ENCODE measurements at places on chromosomes 6 and 20. TPM values are rescaled to one million over a fixed set of nuclear protein-coding genes. Genes with fewer than 3 reads are reported as not detected.

CYB5R4 gene
- total RNA-seq: 4.1 TPM

- no peak overlapping the region for H3K4me3 ChIP-seq
- H3K4me1 ChIP-seq: peaks cover 49% of the 10 kb centered on the region
- H3K36me3 ChIP-seq: peaks cover 27% of the 10 kb centered on the region
- peak; percentile 71 for DNase-seq
- no peaks in the 10 kb centered on the region for H3K27me3 ChIP-seq
Measured at GRCh38 chr20:17654649-17655285, 27.3 kb downstream of the RRBP1 start.

GRCh38 chr20:51418137-51418529 lies 124.4 kb downstream of the NFATC2 start:
- no peaks in the 10 kb centered on the region for H3K27me3 ChIP-seq
- H3K4me1 ChIP-seq: no peaks in the 10 kb centered on the region
- DNase-seq: no peak

DDO gene
- not detected for total RNA-seq

CD109 gene
- 68.6 TPM for total RNA-seq

WDR46 gene
- total RNA-seq: 64.4 TPM

- no peak overlapping the region for H3K4me3 ChIP-seq
- DNase-seq: no peak
- H3K27ac ChIP-seq: no peak overlapping the region
- H3K27me3 ChIP-seq: no peaks in the 10 kb centered on the region
- H3K4me1 ChIP-seq: no peaks in the 10 kb centered on the region
- H3K36me3 ChIP-seq: peaks cover 5% of the 10 kb centered on the region
Measured at GRCh38 chr6:157163434-157164159, 159.7 kb downstream of the TMEM242 start.

CENPQ gene
- total RNA-seq: 10.8 TPM

SLC22A3 gene
- total RNA-seq: not detected

TBC1D32 gene
- total RNA-seq: 14.2 TPM

DUSP22 gene
- 14.9 TPM for total RNA-seq

DNA sequence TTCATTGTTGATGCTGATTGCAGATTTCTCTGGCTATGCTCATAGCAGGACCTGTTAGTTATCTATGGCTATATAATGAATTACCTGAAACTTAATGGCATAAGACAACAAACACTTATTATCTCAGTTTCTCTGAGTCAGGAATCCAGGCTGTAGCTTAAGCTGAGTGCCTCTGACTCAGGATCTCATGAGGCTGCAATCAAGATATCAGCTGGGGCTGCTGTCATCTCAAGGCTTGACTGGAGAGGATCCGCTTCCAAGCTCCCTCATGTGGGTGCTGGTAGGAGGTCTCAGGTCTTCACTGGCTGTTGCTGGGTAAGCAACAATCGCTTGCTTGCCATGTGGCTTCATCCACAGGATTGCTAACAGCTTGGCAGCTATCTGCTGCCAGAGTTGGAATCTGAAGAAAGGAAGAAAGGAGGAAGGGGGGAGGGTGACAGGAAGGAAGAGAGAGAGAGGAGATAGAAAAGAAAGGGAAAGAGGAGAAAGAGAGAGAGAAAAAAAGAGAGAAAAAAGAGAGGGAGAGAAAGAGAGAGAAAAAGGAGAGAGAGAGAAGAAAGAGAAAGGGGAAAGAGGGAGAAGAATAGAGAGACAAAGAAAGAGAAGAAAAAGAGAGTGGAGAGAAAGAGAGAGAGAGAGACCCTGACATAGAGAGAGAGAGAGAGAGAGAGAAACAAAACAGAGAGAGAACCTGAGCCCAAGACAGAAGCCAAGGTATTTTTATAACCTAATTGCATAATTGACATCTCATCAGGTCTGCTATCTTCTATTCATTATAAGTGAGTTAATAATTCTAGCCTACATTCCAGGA lies 579.0 kb upstream of the BTBD3 start:
- H3K36me3 ChIP-seq: no peaks in the 10 kb centered on the region
- no peak overlapping the region for H3K4me3 ChIP-seq
- no peak overlapping the region for H3K27ac ChIP-seq
- H3K4me1 ChIP-seq: no peaks in the 10 kb centered on the region

TMEM170B gene
- 0.54 TPM for total RNA-seq

GRCh38 chr6:125074120-125074519 lies 79.5 kb upstream of the TPD52L1 start:
- H3K4me1 ChIP-seq: no peaks in the 10 kb centered on the region
- no peak overlapping the region for H3K4me3 ChIP-seq
- no peak for DNase-seq
- H3K27me3 ChIP-seq: no peaks in the 10 kb centered on the region

MOG gene
- total RNA-seq: not detected

LAMA2 gene
- 31.1 TPM for total RNA-seq

DNA sequence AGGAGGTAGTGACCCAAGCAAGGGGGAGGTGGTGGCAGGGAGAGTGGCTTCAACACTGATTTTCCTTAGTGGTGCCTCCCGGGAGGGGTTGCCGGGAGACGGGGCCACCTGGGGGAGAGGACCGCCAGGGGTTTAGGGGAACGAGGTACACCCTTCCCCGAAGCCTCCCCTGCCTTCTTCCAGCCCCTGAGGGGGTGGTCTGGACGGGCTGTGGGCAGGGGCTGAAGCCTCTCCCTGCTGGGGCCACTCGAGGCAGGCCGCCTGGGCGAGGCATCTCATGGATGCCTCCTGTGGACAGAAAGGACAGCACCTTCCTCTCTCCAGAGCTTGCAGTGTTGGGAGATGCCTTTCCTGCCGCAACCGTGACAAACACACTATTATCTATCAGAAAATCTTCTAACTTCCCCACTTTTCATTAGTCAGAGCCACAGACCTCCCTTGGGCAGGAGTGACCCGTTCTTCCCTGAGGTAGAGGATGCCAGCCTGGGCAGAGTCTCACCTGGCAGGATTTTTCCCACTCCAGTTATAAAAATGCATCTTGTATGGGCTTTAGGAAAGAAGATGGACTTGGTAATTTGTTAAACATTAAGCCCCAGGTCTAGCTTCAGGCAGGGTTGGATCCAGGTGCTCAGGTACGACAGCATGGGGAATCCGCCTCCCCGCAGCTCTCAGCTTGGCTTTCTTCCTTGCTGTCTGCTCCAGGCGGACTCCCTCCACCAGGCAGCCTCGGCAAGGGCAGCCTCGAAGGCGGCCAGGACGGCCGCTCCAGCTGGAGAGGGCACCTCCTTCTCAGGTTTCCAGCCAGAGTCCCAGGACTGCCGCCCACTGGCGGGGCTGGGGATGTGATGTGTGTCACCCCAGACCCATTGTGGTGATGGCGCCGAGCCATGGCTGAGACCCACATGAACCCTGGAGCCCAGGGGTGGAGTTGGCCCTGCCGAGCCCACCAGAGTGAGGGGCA lies 11.0 kb downstream of the HRH3 start:
- peak; percentile 33 for DNase-seq
- H3K27me3 ChIP-seq: no peaks in the 10 kb centered on the region
- no peak overlapping the region for H3K4me3 ChIP-seq
- H3K36me3 ChIP-seq: no peaks in the 10 kb centered on the region
- H3K27ac ChIP-seq: no peak overlapping the region
- no peaks in the 10 kb centered on the region for H3K4me1 ChIP-seq

DNA sequence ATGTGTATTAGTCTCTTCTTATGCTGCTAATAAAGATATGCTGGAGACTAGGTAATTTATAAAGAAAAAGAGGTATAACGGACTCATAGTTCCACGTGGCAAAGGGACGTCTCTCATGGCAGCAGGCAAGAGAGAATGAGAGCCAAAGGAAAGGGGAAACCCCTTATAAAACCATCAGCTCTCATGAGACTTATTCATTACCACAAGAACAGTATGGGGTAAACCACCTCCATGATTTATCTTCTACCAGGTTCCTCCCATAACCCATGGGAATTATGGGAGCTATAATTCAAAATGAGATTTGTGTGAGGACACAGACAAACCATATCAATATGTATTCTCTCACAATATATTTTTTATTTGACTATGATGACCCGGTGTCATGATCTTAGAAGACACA lies 109.1 kb downstream of the UTRN start:
- DNase-seq: no peak
- no peak overlapping the region for H3K4me3 ChIP-seq
- no peak overlapping the region for H3K27ac ChIP-seq
- no peaks in the 10 kb centered on the region for H3K27me3 ChIP-seq
- H3K4me1 ChIP-seq: peaks cover 10% of the 10 kb centered on the region

GRCh38 chr20:59564171-59564570 lies 40.2 kb upstream of the PHACTR3 start:
- H3K4me1 ChIP-seq: no peaks in the 10 kb centered on the region
- no peak overlapping the region for H3K4me3 ChIP-seq
- H3K27me3 ChIP-seq: peaks cover 26% of the 10 kb centered on the region
- DNase-seq: no peak
- H3K36me3 ChIP-seq: no peaks in the 10 kb centered on the region
- H3K27ac ChIP-seq: no peak overlapping the region

DNA sequence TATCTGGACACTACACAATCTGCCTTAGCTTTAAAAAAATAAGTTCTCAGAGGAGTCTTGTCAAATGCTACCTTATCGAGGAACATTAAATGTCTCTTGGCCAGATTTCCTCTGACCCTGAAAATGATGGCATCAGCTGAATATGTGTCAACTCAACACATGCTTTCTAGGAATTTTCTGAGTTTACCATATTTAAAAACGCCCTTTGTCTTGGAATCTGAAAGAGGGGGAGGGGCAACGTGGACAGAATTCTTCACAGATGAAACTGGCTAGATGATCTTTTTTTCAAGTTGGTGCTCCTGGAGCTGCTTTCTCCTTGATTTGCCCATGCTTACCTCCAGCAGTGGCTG lies 5.1 kb downstream of the SOX4 start:
- no peak overlapping the region for H3K27ac ChIP-seq
- DNase-seq: peak; percentile 30
- no peaks in the 10 kb centered on the region for H3K36me3 ChIP-seq
- peaks cover 10% of the 10 kb centered on the region for H3K4me1 ChIP-seq
- H3K4me3 ChIP-seq: peak overlapping the region; percentile 88
- no peaks in the 10 kb centered on the region for H3K27me3 ChIP-seq

DNA sequence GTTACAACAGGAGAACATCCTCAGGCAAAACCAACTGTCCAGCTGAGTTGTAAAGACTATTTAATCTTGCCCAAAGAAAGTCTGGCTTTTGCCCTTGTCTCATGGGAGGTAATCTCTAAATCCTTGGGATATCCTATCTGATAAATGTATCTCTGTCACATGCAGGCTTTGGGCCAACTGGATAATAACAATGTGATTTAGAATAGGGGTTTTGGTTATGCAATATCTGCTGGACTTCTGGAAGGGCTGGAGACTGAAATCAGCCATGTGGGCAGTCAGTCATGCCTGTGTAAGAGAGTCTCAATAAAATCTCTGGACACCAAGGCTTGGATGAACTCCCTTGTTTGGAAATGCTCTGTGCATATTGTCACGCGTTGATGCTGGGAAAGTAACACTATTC lies 56.3 kb upstream of the PRL start:
- no peaks in the 10 kb centered on the region for H3K36me3 ChIP-seq
- DNase-seq: no peak
- no peaks in the 10 kb centered on the region for H3K4me1 ChIP-seq

HLA-DOA gene
- not detected for total RNA-seq

GRCh38 chr6:14316651-14317386 lies 199.2 kb downstream of the CD83 start:
- H3K4me1 ChIP-seq: no peaks in the 10 kb centered on the region
- H3K27me3 ChIP-seq: no peaks in the 10 kb centered on the region
- no peak overlapping the region for H3K4me3 ChIP-seq
- no peak overlapping the region for H3K27ac ChIP-seq

SLC26A8 gene
- total RNA-seq: not detected

DNA sequence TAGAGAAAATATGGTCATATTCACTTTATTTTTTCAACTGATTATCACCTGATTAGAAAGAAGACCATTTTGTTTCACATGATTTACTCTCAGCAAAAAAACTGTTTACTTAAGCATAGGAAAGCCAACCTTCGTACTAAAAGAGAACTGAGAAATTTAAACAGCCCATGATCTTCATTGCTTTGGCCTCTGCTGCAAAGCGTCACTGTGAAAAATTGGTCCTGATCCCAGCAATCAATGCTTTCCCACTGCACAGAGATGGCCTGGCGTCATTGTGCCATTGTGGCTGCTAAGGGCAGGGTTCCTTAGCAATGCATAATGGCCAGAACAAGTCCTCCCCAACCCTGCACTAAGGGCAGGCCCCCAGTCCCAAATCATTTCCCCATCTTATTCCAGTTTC lies 19.9 kb upstream of the THEMIS start:
- no peaks in the 10 kb centered on the region for H3K27me3 ChIP-seq
- no peak overlapping the region for H3K27ac ChIP-seq
- H3K4me1 ChIP-seq: no peaks in the 10 kb centered on the region
- no peak for DNase-seq
- no peaks in the 10 kb centered on the region for H3K36me3 ChIP-seq

GRCh38 chr6:35469751-35470662 lies 1.8 kb downstream of the RPL10A start:
- peak overlapping the region; percentile 88 for H3K27ac ChIP-seq
- peak overlapping the region; percentile 88 for H3K4me3 ChIP-seq
- H3K4me1 ChIP-seq: peaks cover 21% of the 10 kb centered on the region
- peaks cover 38% of the 10 kb centered on the region for H3K36me3 ChIP-seq

- peak overlapping the region; percentile 35 for H3K27ac ChIP-seq
- DNase-seq: peak; percentile 79
- no peaks in the 10 kb centered on the region for H3K27me3 ChIP-seq
- no peaks in the 10 kb centered on the region for H3K36me3 ChIP-seq
- peaks cover 16% of the 10 kb centered on the region for H3K4me1 ChIP-seq
- H3K4me3 ChIP-seq: peak overlapping the region; percentile 74
Measured at GRCh38 chr6:4776493-4777393, 539 bp downstream of the CDYL start.

DNA sequence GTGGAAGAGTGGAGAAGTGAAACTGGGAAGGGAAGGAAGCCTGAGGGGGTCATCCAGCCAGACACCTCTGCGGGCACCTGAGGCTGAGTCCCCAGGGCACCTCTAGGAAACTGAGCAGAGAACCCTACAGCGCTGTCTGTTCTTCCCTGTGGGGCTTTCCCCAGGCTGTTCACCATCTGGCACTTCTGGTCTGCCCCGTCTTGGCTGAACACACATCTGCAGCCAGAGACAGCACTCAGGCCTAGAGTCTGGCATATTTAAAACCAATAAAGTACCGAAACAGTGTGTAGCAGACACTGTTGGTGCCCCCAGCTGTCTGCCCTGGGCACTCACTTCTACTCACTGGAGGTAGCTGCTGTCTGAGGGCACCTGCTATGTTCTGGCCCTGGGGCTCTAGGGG lies 9.4 kb upstream of the ARFGEF2 start:
- no peak for DNase-seq
- H3K4me3 ChIP-seq: no peak overlapping the region
- no peaks in the 10 kb centered on the region for H3K4me1 ChIP-seq
- H3K36me3 ChIP-seq: no peaks in the 10 kb centered on the region

RAD21L1 gene
- total RNA-seq: not detected

DLK2 gene
- total RNA-seq: 0.51 TPM

GRCh38 chr6:32558426-32559057 lies 28.5 kb upstream of the HLA-DRB5 start:
- no peaks in the 10 kb centered on the region for H3K27me3 ChIP-seq
- no peak overlapping the region for H3K27ac ChIP-seq
- H3K36me3 ChIP-seq: no peaks in the 10 kb centered on the region
- H3K4me3 ChIP-seq: no peak overlapping the region
- DNase-seq: no peak
- no peaks in the 10 kb centered on the region for H3K4me1 ChIP-seq

DEFB132 gene
- not detected for total RNA-seq

Measured in GM23248 (cell line).